ENCODE measurements at places on chromosomes 13 and 19. TPM values are rescaled to one million over a fixed set of nuclear protein-coding genes. Genes with fewer than 3 reads are reported as not detected.
A peak's percentile ranks its signal among the peaks of the same experiment; 100 is the strongest.

Gene PRR19
- 2.8 TPM for total RNA-seq

Gene PRR36
- total RNA-seq = 21.8 TPM

Gene NTF4
- not detected for total RNA-seq

DNA sequence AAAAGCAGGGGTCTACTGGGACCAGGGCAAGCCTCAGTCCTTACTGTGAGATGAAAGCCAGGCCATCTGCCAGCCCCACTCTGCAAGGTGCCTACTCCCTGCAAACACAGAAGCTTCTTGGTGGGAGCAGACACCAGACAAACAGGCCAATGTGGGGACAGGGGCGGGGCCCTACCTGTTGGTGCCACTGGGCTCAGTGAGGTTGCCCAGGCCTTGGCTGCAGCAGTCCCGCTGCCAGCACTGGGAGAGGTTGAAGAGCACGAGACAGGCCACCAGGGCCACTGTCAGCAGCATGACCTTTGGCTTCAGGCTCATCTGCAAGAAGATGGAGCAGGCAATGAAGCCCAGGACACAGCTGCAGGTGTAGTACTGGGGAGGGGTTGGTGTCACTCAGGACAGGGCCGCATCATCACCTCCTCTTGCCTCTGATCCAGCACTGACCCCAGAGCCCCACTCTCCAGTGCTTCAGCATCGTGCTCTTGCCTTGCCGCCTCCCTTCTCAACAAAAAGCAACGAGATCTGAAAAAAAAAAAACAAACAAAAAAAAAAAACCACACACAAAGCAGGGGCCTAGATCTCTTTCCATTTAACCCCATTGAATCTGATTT, 72.6 kb downstream of the NBEA start:
- no peaks in the 10 kb centered on the region for H3K27me3 ChIP-seq
- DNase-seq = no peak
- peaks cover 2% of the 10 kb centered on the region for H3K36me3 ChIP-seq
- H3K4me1 ChIP-seq = peaks cover 19% of the 10 kb centered on the region

- no peak overlapping the region for H3K27ac ChIP-seq
- H3K27me3 ChIP-seq = no peaks in the 10 kb centered on the region
- DNase-seq = no peak
- no peaks in the 10 kb centered on the region for H3K36me3 ChIP-seq
- H3K4me3 ChIP-seq = no peak overlapping the region
- peaks cover 8% of the 10 kb centered on the region for H3K4me1 ChIP-seq
These were observed 289.8 kb upstream of the SOX21 start for GRCh38 chr13:95002126-95002525.

Gene RELB
- total RNA-seq = 2.9 TPM

GRCh38 chr13:102825921-102826706, 19.7 kb upstream of the ERCC5 start:
- H3K36me3 ChIP-seq = peaks cover 20% of the 10 kb centered on the region
- H3K27me3 ChIP-seq = no peaks in the 10 kb centered on the region
- no peak overlapping the region for H3K4me3 ChIP-seq
- peak overlapping the region; percentile 57 for H3K27ac ChIP-seq

GRCh38 chr13:58838615-58839014, 1207.1 kb downstream of the PCDH17 start:
- no peak overlapping the region for H3K27ac ChIP-seq
- no peak overlapping the region for H3K4me3 ChIP-seq
- H3K4me1 ChIP-seq = no peaks in the 10 kb centered on the region
- no peaks in the 10 kb centered on the region for H3K27me3 ChIP-seq
- H3K36me3 ChIP-seq = no peaks in the 10 kb centered on the region

Gene AMH
- total RNA-seq = 71.6 TPM

GRCh38 chr19:11423164-11423790, 4.2 kb upstream of the RGL3 start:
- H3K27me3 ChIP-seq = peaks cover 60% of the 10 kb centered on the region
- no peak overlapping the region for H3K4me3 ChIP-seq
- H3K36me3 ChIP-seq = no peaks in the 10 kb centered on the region
- DNase-seq = no peak

DNA sequence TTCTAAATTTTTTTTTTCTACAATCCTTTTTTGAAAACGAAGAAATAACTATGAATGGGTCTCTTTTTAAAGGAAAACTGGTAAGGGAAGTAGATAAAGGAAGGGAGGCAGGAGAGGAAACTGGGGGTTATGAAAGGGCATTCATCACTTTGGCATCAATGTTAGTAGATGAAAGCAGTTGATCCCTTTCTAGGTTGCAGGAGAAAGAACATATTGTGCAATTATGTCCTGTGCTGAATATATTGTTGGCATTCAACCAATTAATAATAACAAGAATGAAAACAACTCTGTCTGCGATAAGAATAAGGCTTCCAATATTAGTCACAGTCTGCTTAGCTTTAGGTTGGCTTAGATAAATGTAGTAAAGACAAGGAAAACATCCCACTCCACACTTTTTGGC, 796.8 kb upstream of the KLHL1 start:
- H3K27me3 ChIP-seq = no peaks in the 10 kb centered on the region
- no peak for DNase-seq
- peak overlapping the region; percentile 3 for H3K27ac ChIP-seq
- H3K4me1 ChIP-seq = peaks cover 36% of the 10 kb centered on the region
- peak overlapping the region; percentile 59 for H3K4me3 ChIP-seq

- no peak overlapping the region for H3K27ac ChIP-seq
- H3K4me3 ChIP-seq = no peak overlapping the region
- H3K27me3 ChIP-seq = no peaks in the 10 kb centered on the region
- no peaks in the 10 kb centered on the region for H3K4me1 ChIP-seq
- DNase-seq = no peak
These were observed 21.7 kb downstream of the IZUMO4 start for GRCh38 chr19:2118438-2118837.

DNA sequence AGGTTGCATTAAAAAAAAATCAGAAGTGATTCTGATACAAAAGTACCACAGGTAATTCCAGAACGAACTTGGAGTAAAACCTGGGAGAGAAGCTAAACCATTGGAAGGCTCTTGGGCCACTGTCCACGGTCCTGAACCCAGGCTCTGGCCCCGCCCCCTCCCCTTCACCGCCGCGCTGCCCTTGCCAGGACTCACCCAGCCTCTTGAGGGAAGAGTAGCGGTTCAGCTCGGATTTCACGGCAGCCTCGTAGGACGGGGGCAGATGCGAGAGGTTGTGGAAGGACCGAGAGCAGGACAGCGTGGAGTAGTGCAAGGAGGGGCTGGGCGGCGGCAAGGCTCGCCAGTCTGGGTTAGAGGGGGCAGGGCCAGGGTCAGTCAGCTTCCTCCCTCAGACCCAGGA, 5.7 kb downstream of the SHISA7 start:
- peaks cover 57% of the 10 kb centered on the region for H3K27me3 ChIP-seq
- peak; percentile 65 for DNase-seq
- H3K36me3 ChIP-seq = peaks cover 4% of the 10 kb centered on the region
- H3K27ac ChIP-seq = no peak overlapping the region
- H3K4me1 ChIP-seq = peaks cover 15% of the 10 kb centered on the region
- no peak overlapping the region for H3K4me3 ChIP-seq

DNA sequence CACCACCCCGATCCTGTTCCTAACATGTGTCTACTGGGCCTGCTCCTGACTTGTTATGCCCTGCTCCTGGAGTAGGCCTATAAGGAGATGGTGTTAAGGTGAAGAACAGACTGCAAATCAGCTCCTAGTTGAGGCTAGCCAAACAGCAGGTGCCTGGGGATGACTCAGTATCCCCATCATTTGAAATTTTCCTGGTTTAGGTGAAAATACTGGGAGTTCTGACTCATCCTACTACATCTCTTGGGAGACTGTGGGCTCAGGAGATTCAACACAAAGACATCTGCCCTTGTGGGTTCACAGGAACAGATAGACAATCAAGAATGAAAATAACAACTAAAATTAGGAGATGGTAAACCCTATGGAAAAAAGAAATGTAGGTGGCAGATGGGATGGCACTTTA, 41.2 kb downstream of the BRD4 start:
- no peak for DNase-seq
- H3K27me3 ChIP-seq = no peaks in the 10 kb centered on the region
- no peaks in the 10 kb centered on the region for H3K36me3 ChIP-seq

GRCh38 chr13:29802621-29803020, 47.8 kb downstream of the UBL3 start:
- no peak for DNase-seq
- peaks cover 5% of the 10 kb centered on the region for H3K4me1 ChIP-seq
- no peak overlapping the region for H3K27ac ChIP-seq
- no peak overlapping the region for H3K4me3 ChIP-seq

- H3K27ac ChIP-seq = no peak overlapping the region
- H3K4me1 ChIP-seq = peaks cover 71% of the 10 kb centered on the region
- H3K27me3 ChIP-seq = no peaks in the 10 kb centered on the region
- no peaks in the 10 kb centered on the region for H3K36me3 ChIP-seq
These were observed 277.9 kb downstream of the ZNF536 start for GRCh38 chr19:30649934-30650614.

Gene FSTL3
- total RNA-seq = 8.9 TPM

DNA sequence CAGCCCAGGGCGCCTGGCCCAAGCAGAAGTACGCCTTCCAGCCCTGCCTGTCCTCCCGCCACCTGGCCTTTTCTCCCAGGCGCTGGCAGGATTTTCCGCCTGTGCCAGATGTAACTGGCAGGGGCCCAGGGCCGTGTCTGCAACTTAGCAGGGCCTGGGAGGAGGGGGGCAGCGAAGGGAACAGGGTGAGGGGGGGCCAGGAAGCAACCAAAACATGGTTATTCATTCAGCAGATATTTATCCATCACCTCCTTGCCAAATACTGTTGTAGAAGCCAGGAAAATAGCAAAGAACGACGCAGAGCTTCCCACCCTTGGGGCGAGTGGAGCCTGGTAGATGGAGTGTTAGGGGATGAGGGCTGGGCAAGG, 5.6 kb downstream of the TLE6 start:
- peak overlapping the region; percentile 44 for H3K4me3 ChIP-seq
- no peak overlapping the region for H3K27ac ChIP-seq
- DNase-seq = no peak
- H3K36me3 ChIP-seq = no peaks in the 10 kb centered on the region

Gene CGB8
- total RNA-seq = not detected

Gene CRLF1
- total RNA-seq = 0.68 TPM

Gene CPT1C
- 87.7 TPM for total RNA-seq

Gene ZNF296
- total RNA-seq = 1.2 TPM

- no peak overlapping the region for H3K27ac ChIP-seq
- no peak for DNase-seq
- no peaks in the 10 kb centered on the region for H3K27me3 ChIP-seq
- H3K4me1 ChIP-seq = peaks cover 11% of the 10 kb centered on the region
These were observed 241.9 kb downstream of the UQCRFS1 start for GRCh38 chr19:28971049-28971448.

Gene TNFSF13B
- total RNA-seq = 0.32 TPM

DNA sequence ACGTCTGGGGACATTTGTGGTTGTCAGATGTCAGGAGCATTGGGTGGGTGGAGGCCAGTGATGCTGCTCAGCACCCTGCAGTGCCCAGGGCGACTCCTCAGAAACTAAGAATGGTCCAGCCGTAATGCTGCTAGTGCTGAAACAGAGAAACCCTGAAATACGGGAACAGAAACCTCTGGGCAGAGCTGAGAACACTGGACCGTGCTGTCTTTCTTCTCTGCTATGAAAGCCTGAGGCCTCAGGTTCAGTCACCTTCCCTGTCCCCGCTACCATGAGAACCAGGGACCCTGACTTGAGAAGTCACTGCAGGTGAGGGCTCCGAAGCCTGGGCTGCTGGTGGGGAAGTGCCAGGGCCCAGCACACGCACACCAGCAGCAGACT, 13.4 kb downstream of the CAPS start:
- H3K4me3 ChIP-seq = no peak overlapping the region
- peaks cover 3% of the 10 kb centered on the region for H3K36me3 ChIP-seq
- no peak for DNase-seq
- H3K27me3 ChIP-seq = no peaks in the 10 kb centered on the region
- H3K4me1 ChIP-seq = no peaks in the 10 kb centered on the region

- H3K27ac ChIP-seq = no peak overlapping the region
- H3K27me3 ChIP-seq = no peaks in the 10 kb centered on the region
- H3K4me1 ChIP-seq = no peaks in the 10 kb centered on the region
- peaks cover 4% of the 10 kb centered on the region for H3K36me3 ChIP-seq
- H3K4me3 ChIP-seq = no peak overlapping the region
- DNase-seq = no peak
These were observed 2650.8 kb downstream of the PCDH9 start for GRCh38 chr13:64579331-64579730.

Gene DCLK1
- total RNA-seq = 22.4 TPM

DNA sequence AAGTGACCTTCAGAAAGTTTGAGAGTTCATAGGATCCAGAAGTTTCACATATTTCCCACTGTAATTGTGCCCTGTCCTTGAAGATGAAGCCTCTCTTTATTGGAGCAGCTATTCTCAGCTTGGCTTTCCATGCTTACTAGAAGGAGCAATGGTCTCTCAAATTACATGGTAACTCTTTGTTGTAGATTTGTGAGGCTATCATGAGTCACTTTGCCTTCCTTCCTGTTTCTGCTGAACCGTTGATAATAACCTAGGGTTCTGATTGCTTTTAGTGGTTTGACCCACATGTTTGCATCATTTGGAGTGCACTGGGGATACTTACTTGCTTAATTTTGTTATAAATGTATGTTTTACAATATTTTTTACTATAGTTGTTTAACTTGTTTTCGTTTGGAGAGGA, 772.9 kb upstream of the SLITRK6 start:
- H3K4me1 ChIP-seq = no peaks in the 10 kb centered on the region
- no peaks in the 10 kb centered on the region for H3K27me3 ChIP-seq
- H3K36me3 ChIP-seq = no peaks in the 10 kb centered on the region
- no peak overlapping the region for H3K27ac ChIP-seq
- no peak for DNase-seq

DNA sequence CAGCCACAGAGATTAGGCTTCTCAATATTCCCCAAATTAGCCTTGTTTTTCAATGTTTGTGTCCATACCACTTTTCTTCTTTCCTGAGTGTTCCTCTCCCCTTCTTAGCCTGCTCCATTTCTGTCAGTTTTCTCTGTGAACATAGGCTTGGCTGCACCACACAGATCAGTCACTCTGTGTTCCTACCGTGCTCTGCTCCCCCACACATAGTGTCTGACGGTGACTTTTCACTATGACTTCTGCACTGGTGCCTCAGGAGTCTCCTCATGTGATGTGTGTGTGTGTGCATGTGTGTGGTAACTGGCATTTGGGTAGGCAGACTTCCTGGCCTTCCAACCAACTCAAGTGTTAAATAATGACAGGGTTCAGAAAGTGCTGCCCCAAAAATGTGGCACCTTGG, 47.9 kb upstream of the MYCBP2 start:
- H3K36me3 ChIP-seq = no peaks in the 10 kb centered on the region
- no peak overlapping the region for H3K27ac ChIP-seq
- DNase-seq = no peak
- H3K4me1 ChIP-seq = peaks cover 7% of the 10 kb centered on the region
- no peak overlapping the region for H3K4me3 ChIP-seq
- H3K27me3 ChIP-seq = no peaks in the 10 kb centered on the region

DNA sequence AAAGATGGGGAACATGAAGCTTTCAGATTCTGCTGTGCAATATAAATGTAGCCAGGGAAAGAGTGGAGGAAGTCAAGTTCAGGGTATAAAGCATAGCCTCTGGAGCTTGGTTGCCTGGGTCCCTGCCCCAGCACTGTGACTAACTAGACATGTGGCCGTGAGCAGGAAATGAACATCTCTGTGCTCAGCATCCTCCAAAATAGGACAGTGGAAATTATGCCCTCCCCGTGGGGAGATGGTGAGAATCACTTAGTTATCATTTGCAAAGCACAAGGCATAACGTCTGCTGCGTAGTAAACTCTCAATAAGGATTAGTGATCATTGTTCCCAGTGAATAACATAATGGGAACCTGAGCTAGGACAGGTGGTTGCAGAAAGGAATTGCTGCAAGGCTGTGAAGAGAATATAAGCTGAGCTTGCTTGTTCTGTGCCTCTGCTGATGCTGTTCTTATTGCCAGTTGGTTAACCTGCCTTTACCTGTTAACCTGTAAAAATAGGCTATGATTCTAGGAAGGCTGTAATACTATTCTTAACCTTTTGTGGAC, 441.0 kb downstream of the COG6 start:
- no peak overlapping the region for H3K4me3 ChIP-seq
- no peak for DNase-seq
- no peak overlapping the region for H3K27ac ChIP-seq
- H3K36me3 ChIP-seq = peaks cover 5% of the 10 kb centered on the region
- H3K27me3 ChIP-seq = no peaks in the 10 kb centered on the region

Measured in neural crest cell (in vitro differentiated cells).